Lower lobe of right lung (tissue), 2 donors: ENCODE measurements at places on chromosomes 11 and 22. TPM values are rescaled to one million over a fixed set of nuclear protein-coding genes. Genes with fewer than 3 reads are reported as not detected.

Gene ZNF70
- 5.7 TPM for total RNA-seq

Gene DMC1
- 0.97 TPM for total RNA-seq

Gene H19
- total RNA-seq: 87.6 TPM

Gene TMA7B
- 1.4 TPM for total RNA-seq
